CD4-positive, alpha-beta memory T cell (primary cell): ENCODE measurements at places on chromosomes 16 and 17.

DNA sequence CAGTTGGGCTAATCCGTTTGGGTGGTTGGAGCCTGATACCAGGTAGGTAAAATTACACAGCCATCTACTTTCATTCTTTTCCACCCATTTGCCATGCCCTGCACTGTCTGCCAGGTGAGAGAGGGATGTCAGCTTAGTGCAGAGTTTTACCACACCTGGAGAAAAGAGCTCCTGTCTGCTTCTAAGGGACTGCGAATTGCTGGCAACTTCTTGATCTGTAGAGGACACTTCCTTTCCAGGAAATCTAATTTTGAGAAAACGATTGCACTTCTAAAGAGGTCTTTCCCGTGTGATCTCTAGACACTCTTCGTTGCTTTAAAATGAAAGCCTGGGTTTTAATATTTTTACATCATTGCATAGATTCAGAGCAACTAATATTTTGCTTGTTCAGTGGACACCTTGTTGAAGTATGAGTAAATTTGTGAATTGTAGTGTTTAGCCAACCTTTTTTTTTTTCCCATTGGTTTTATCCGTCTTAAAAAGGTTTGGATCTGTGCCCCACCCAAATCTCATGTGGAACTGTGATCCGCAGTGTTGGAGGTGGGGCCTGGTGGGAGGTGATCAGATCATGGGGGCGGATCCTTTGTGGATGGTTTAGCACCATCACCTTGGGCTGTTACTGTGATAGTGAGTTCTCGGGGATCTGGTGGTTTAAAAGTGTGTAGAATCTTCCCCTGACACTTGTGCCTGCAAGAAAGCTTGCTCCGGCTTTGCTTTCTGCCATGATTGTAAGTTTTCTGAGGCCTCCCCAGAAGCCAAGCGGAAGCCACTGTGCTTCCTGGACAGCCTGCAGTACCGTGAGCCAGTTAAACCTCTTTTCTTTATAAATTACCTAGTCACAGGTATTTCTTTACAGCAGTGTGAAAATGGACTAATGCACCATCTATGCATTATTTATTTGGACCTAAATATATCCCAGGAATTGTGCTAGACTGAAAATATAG lies 104.6 kb downstream of the PRKCA start:
- DNase-seq = no peak

DNA sequence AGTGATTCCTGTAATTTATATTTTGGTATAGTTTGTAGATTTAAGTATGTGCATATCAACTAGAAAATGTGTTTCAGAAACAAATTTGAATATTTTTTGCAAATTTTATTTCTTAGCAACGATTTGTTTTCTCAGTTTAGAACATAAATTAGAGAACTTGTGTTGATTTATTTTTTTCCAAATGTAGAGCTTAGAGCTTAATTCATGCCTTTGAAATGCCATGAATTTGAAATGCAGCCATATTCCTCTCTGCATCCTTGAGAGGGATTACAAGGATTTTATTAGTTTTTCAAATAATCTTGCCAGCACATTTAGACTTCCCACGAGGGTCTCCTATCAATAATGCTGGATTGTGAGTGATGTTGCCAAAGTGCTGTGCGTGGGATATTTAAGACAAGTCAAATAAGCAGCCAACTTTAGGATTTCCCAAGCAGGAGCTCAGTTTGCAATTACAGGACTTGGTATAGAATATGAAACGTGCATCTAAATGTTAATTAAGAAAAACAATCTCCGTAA lies 6.7 kb upstream of the SMPD3 start:
- DNase-seq = no peak

GRCh38 chr16:23739516-23739915 lies 15.3 kb upstream of the CHP2 start:
- DNase-seq = no peak

GRCh38 chr17:45138911-45139532 lies 3.5 kb downstream of the ACBD4 start:
- DNase-seq = no peak
